Activated CD8-positive, alpha-beta T cell treated with anti-CD3 and anti-CD28 coated beads for 36 hours (primary cell): ENCODE measurements at places on chromosomes 1 and 21. TPM values are rescaled to one million over a fixed set of nuclear protein-coding genes. Genes with fewer than 3 reads are reported as not detected.
A peak's percentile ranks its signal among the peaks of the same experiment; 100 is the strongest.

The FCRL4 gene
- total RNA-seq, result not detected

GRCh38 chr1:179820226-179820970, 57.2 kb downstream of the TOR1AIP2 start:
- H3K27me3 ChIP-seq, result no peaks in the 10 kb centered on the region
- H3K27ac ChIP-seq, result no peak overlapping the region
- DNase-seq, result no peak
- peaks cover 3% of the 10 kb centered on the region for H3K4me1 ChIP-seq

DNA sequence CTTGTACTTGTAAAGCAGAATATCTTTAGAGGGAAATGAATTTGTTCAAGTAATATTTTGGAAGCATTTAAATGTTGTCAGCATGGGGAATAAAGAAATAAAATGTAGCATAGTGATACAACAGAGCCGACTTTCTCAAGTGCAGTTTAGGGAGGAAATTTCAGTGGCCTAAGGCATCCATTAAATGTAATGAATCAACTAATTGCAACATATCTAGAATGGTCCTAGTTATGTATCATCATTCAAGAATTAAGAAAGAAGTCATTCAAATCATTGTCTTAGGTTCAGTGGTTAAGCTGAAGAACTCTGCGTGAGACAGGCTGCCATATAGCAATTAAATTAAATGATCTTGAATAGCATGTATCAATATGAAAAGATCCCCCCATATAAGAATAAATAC, 360.7 kb downstream of the TBX15 start:
- no peaks in the 10 kb centered on the region for H3K36me3 ChIP-seq
- no peaks in the 10 kb centered on the region for H3K4me1 ChIP-seq
- no peak overlapping the region for H3K27ac ChIP-seq
- peaks cover 2% of the 10 kb centered on the region for H3K27me3 ChIP-seq
- H3K4me3 ChIP-seq, result no peak overlapping the region
- no peak for DNase-seq

DNA sequence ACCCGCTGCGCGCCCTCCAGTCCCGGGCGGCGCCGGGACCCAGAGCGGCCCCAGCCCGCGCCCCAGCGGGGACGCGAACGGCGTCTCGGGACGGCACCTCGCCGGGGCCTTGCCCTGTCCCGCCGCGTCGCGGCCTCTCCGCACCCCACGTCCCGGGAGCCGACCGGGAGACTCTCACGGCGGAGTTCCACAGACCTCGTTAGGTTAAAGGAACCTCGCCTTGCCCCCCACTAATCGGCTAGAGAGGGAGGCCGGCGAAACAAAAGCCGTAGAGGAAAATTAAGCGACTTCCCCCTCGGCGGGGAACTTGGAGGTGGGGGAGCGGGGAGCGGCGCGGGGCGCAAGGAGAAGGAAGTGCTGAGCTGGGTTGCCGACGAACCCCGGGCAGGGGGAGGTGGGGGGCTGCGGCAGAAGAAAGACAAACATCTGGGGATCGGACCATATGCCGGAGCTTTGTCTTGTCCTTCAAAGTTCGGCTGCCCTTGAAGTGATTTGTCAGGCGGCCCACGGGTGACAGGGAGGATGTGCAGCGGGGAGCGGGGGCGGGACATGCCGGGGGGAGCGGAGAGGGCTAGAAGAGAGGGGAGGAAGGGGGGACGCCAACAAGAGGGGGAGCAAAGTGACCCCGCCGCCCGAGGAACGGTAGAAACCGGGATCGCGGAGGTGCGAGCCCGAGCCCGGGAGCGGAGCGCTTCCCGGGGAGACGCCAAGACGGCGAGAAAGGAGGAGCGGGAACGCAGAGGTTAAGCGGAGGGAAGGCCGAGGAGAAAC, 120.0 kb upstream of the RRP15 start:
- H3K4me3 ChIP-seq, result peak overlapping the region; percentile 50
- peak; percentile 30 for DNase-seq
- peaks cover 2% of the 10 kb centered on the region for H3K36me3 ChIP-seq
- no peak overlapping the region for H3K27ac ChIP-seq

DNA sequence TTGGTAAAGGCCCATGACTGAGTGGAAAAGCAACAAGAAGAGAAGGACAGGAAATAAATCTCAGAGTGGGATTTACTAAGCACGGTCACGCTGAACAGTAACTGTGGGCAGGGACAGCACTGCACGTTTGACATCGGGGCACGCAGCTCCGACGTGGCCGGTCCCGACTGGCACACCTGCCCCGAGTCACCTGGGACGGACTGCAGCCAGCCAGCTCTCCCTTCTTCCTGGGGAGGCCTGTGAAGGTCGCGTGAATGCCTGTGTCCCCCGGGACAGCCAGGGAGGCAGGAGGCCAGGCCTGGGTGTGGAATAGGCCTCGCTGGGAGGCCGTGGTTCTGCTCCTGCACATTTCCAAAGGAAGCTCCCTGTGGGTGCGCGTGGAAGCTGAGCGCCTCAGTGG, 140.2 kb downstream of the PRDM16 start:
- H3K27ac ChIP-seq, result no peak overlapping the region
- no peak overlapping the region for H3K4me3 ChIP-seq
- H3K27me3 ChIP-seq, result no peaks in the 10 kb centered on the region
- no peaks in the 10 kb centered on the region for H3K4me1 ChIP-seq
- no peak for DNase-seq

DNA sequence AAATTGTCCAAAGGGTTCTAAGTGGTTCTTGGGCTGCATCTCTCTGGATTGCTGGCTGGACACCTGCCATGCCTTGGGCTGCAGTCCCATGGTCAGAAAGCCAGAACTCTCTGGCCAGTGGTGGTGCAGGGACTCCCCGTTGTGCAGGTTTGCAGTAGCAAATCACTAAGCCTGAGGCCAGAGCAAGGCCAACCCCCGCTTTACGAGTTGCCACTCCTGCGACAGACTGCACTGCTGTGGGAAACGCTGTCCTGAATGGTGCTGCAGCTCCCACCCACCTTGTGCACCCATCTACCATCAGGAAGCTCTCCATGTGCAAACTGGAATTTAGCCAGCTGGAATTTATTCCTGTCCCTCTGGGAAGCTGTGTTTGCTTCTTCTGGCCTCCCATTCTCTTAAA, 45.7 kb downstream of the LHX4 start:
- H3K27me3 ChIP-seq, result no peaks in the 10 kb centered on the region
- DNase-seq, result no peak
- no peak overlapping the region for H3K4me3 ChIP-seq
- no peak overlapping the region for H3K27ac ChIP-seq
- H3K36me3 ChIP-seq, result peaks cover 21% of the 10 kb centered on the region

GRCh38 chr1:188129856-188130838, 1301.4 kb downstream of the PLA2G4A start:
- H3K27ac ChIP-seq, result no peak overlapping the region
- H3K4me1 ChIP-seq, result no peaks in the 10 kb centered on the region
- H3K36me3 ChIP-seq, result no peaks in the 10 kb centered on the region
- no peaks in the 10 kb centered on the region for H3K27me3 ChIP-seq
- no peak overlapping the region for H3K4me3 ChIP-seq
- DNase-seq, result no peak

GRCh38 chr1:198465201-198466144, 75.0 kb downstream of the ATP6V1G3 start:
- H3K4me1 ChIP-seq, result peaks cover 19% of the 10 kb centered on the region
- DNase-seq, result no peak
- no peak overlapping the region for H3K4me3 ChIP-seq
- H3K36me3 ChIP-seq, result no peaks in the 10 kb centered on the region

- peaks cover 4% of the 10 kb centered on the region for H3K4me1 ChIP-seq
- no peak overlapping the region for H3K4me3 ChIP-seq
- H3K27me3 ChIP-seq, result peaks cover 37% of the 10 kb centered on the region
- H3K27ac ChIP-seq, result no peak overlapping the region
- no peaks in the 10 kb centered on the region for H3K36me3 ChIP-seq
- no peak for DNase-seq
These were observed 18.8 kb downstream of the RHBG start for GRCh38 chr1:156387870-156388173.
